NCI-H526 (cell line): ENCODE measurements at places on chromosomes 12 and 14.

DNA sequence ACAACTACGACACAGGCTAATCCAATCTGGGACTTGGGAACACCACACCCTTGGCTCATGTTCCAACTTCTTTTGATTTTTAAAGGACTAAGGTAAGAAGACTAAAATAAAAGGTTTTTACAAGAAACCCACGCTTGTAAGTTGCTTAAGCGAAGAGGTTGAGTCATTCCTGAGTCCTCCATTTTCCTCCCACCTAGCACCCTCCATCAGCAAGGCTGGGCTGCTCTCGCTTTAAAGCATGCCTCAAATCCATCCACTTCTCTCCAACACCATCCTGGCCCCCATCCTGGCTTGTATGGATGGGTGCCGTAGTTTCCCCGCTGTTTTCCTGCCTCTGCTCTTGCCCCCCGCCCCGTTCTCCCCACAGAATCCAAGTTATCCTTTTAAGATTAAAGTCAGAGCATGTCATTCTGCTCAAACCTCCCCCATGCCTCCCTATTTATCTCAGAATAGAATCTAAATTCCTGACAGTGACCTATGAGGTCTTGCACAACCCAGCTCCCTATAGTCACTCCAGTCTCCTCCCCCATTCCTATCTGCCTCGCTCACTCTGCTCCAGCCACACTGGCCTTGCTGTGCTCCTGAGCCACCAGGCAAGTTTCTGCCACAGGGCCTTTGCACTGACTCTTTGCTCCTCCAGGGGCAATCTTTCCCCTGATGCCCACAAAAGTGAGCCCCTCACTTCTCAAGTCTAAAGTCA, 34.5 kb downstream of the SCARB1 start:
- no peak for DNase-seq

GRCh38 chr12:27535318-27535717, 11.3 kb downstream of the PPFIBP1 start:
- no peak for DNase-seq

DNA sequence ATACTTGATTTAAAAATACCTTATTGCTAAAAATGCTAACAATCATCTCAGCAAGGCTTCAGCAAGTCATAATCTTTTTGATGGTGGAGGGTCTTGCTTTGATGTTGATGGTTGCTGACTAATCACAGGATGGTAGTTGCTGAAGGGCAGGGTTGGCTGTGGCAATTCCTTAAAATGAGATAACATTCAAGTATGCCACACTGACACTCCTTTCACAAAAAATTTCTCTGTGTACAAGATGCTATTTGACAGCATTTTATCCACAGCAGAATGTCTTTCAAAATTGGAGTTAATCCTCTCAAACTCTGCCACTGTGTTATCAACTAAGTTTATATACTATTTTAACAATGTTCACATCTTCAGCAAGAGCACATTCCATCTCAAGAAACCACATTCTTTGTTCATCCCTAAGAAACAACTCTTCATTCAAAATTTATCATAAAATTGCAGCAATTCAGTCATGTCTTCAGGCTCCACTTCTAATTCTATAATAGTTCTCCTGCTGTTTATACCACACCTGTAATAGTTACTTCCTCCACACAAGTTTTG, 16.1 kb downstream of the SCAF11 start:
- DNase-seq = no peak

DNA sequence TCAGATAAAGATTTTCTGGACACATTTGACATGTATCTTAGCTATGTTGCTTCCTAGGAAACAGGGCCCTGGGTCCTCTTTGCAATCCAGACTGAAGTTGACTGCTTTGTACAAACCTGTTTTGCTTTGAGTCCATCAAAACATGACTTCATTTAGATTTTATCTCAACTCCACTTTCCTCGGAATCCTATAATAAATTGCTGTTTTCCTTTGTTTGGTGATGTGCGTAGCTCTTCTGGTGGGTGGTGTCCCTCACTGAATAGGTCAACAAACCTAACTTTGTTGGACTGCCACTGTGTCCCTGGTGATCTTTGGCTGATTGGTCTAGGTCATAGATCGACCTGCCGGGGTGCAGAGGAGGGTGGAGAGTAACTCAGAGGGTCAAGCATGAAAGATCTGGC, 735 bp upstream of the P2RX7 start:
- no peak for DNase-seq

DNA sequence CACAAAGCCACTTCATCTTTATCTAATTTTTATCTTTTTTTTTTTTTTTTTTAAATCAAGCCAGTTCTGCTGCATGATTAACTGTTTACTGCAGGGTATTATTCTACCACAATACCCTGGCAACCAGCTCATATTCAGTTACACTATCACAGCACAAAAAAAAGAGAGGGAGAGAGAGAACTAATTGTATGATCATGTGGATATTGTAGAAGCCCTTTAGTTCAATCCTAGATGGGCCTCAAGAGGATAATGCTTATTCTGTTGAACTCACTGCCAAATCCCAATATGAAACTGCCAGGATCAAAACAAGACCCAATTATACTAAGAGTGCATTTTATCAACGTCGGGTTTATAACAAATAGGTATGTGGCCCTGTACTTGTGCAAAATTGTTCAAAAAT, 51.5 kb downstream of the MED13L start:
- no peak for DNase-seq

- DNase-seq = no peak
Measured at GRCh38 chr12:120944645-120945217, 33.6 kb upstream of the HNF1A start.

DNA sequence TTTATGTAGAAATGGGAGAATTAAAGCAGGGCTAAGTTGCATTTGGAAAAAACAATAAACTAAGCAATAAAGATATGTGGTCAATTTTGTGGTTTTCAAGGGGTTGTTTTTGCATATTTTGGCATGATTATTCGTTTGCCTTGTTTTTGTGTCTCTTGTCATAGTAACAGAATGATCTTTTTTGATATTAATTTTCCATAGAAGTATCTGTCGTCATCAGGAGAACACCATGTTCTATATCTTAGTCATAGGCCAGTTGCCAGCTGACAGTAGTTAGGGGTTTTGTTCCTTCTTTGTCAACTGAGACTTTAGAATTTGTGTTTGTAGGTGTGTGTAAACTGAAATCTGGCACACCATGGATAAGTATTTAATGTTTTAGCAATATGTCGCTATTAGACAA, 1354.8 kb downstream of the LRFN5 start:
- no peak for DNase-seq

GRCh38 chr14:51575349-51576116, 76.2 kb upstream of the FRMD6 start:
- peak; percentile 12 for DNase-seq

GRCh38 chr12:130161261-130162243, 712 bp upstream of the FZD10 start:
- no peak for DNase-seq

DNA sequence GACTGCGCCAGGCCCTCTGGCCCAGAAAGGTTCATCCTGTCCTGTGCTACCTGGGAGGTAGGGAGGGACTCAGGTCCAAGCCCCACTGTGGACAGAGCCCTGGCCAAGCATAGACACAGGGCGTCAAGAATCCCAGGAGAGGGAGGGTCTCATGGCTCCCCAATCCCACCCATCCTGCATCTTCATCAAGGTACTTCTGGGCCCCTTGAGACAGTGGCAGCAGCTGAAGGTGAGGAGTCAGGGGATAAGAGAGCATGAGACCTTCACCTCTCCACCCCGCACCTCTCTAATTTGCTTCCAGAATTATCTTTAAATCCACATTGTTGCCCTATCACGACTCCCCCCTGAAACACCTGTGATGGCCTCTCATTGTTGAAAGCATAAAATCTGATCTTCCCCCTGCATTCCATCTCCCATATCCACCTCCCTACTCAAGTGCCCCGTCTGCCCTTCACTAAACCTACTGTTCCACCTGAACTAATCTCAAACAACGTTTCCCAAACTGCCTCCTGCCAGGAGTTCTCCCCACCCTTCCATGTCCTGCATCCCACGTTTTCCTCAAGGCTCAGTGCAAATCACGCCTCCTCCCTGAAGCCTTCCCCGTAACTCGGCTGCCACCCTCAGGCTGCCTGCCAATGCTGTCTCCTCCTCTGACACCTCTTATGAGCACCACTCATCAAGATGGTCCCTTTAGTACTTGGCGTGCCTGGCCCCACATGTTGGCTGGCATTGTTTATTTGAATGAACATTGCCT, 27.1 kb downstream of the KRT18 start:
- DNase-seq = peak; percentile 52

GRCh38 chr12:53871367-53871766, 67.3 kb upstream of the HOXC13 start:
- no peak for DNase-seq

- DNase-seq = no peak
Measured at GRCh38 chr12:334125-334524, 55.0 kb downstream of the KDM5A start.

GRCh38 chr12:44372259-44372658, 503.9 kb downstream of the NELL2 start:
- no peak for DNase-seq

- DNase-seq = no peak
Measured at GRCh38 chr14:103879570-103880347, 32.4 kb upstream of the PPP1R13B start.

DNA sequence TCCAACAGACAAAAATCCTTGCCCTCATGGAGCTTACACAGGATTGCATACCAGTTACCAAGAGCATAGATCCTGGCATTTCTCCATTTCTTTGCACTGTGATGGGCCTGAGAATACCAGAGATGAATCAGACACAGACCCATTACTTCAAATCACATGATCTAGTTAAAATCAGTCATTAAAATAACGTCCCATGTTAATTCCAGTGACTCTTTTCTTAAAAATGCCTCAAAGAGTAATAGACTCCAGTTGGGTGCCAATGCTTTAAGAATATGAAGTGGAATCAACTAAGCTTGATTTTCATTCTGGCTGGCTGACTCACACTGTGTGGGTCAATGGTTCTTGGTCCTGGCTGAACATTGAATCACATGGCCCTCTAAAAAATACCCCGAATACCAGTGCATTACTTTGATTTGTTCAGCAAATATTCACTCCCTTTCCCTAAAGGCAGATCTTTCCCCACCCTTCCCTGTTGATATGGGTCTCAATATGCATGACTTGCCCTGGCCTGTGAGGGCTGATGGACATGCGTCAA, 11.0 kb downstream of the ASB2 start:
- DNase-seq = no peak

DNA sequence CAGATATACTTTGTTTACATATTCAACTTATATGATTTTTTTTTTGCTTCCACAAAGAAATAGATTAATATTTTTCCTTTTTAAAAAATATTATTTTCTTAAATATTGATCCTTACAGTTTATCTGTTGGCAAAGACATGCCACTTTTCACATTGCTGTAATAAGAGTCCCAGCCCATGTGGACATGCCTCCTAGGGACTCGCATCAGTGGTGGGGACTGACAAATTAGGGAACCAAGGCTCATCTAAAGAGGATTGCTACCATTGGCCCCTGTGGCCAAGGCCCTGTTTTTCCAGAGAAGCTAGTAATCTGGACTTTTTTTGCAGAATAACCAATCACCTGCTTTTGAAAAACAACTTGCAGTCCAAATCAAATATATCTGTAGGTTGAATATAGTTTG, 27.8 kb upstream of the BMAL2 start:
- DNase-seq = no peak

DNA sequence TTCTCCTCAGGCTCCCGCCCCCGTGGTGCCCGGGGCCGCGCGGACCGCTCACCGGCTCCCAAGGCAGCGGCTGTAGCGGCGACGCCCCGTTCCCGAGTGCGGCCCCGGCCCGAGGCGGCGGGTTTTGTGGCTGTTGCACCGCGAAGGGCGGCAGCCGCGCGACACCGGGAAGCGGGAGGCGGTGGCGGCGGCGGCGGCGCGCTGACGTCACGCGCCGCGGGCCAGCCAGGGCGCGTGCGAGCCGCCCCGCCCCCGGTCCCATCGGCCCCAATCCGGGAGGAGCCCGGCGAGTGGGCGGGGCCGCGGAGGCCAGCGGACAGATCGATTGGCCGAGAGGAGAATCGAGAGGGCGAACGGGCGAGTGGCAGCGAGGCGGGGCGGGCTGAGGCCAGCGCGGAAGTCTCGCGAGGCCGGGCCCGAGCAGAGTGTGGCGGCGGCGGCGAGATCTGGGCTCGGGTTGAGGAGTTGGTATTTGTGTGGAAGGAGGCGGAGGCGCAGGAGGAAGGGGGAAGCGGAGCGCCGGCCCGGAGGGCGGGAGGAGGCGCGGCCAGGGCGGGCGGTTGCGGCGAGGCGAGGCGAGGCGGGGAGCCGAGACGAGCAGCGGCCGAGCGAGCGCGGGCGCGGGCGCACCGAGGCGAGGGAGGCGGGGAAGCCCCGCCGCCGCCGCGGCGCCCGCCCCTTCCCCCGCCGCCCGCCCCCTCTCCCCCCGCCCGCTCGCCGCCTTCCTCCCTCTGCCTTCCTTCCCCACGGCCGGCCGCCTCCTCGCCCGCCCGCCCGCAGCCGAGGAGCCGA, at the start of gene YY1:
TSS of gene YY1 (plus strand) at position 726 of the 792 bp plus-strand sequence. CDS start 101 bp downstream, outside the sequence.
- DNase-seq = peak; percentile 99

GRCh38 chr12:64001439-64001838, 156.9 kb downstream of the SRGAP1 start:
- no peak for DNase-seq

DNA sequence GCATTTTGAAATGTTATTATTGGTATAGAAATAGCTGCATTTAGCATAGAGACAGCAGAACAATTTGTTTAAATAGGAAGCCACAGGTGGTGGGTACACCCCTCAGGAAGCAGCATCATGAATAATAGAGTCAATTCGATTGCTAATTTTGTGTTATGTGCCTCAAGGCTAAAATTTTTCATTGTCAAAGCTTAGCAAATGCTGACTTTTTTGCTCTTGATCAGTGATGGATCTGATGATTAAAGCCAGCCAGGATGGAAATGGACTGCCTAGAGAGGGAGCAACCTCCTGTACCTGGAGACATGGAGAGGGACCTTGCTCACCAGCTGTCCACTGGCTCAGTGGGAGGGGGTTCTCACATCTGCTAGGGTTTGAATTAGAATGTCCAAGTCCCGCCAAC, 4.5 kb upstream of the KRT8 start:
- no peak for DNase-seq

GRCh38 chr12:117343296-117343695, 18.1 kb downstream of the NOS1 start:
- no peak for DNase-seq

DNA sequence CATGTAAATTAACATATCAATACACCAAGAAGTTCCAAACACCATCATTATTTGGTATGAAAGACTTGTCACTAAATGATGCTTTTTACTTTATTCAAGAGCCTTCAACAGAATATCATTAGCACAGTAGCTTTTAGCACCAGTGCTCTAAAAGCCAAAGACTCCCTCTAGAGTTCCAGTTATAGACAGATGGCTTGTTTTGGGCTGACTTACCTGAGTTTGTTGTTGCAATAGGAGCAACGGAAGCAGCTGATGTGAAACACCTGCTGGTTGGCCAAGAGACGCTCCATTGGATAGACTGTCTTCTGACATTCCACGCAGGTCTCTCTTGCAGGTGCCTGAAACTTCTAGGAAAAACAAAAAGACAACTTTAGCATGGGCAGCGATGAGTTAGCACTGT, 14.5 kb upstream of the CERS5 start:
- no peak for DNase-seq

DNA sequence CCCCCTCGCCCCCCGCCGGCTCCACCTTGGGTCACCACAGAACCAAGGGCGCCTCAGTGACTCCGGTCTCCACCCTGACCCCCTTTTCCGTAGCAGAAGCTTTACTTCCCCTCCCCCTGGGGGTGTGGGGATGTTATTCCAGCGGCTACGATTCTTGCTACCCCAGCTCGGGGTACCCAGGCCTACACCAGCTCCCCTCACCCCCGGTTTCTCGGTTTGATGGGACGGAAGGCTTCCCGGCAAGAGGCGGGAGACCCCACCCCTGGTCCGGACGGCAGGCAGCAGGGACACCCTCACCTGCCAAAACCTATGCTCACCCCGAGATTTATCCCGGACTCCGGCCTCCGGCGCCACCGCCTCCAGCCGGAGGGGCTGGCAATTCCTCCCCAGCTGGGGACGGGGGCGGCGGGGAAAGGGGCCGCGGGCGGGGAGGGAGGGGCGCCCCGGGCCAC, 619 bp downstream of the RAB15 start:
- DNase-seq = no peak
